ENCODE measurements at places on chromosomes 7 and 10. TPM values are rescaled to one million over a fixed set of nuclear protein-coding genes. Genes with fewer than 3 reads are reported as not detected.

CDC14C gene
- polyA plus RNA-seq, result not detected

AKR1C8 gene
- not detected for polyA plus RNA-seq

VSTM4 gene
- polyA plus RNA-seq, result not detected

XRCC2 gene
- not detected for polyA plus RNA-seq

CYP26C1 gene
- polyA plus RNA-seq, result not detected

TRPV5 gene
- not detected for polyA plus RNA-seq

NKX2-3 gene
- polyA plus RNA-seq, result not detected

CYP2C18 gene
- polyA plus RNA-seq, result not detected

GRM8 gene
- polyA plus RNA-seq, result not detected

IFIT1 gene
- polyA plus RNA-seq, result 12.1 TPM

ANK3 gene
- polyA plus RNA-seq, result not detected

GSDME gene
- 1.3 TPM for polyA plus RNA-seq
